ENCODE measurements at places on chromosomes 4 and X.

DNA sequence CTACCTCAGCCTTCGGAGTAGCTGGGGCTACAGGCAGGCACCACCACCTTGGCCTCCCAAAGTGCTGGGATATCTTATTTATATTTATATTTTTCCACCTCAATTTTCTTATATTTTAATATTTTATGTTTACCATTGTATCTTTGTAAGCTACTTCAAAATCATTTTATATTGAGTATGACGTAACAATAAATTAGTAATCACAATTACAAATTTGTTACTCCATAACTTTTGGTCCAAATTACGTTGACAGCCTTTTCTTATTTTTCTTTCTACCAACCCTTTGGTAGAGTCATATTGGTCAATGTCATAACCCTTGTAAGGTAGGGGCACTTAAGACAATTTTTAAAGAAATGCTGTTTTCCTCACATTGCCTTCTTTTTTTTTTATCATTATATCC lies 104.0 kb upstream of the H2AZ1 start:
- no peak for DNase-seq

GRCh38 chr4:182449186-182449929 lies 206.2 kb downstream of the TENM3 start:
- no peak for DNase-seq

GRCh38 chr4:54120518-54120917 lies 20.6 kb downstream of the GSX2 start:
- no peak for DNase-seq

DNA sequence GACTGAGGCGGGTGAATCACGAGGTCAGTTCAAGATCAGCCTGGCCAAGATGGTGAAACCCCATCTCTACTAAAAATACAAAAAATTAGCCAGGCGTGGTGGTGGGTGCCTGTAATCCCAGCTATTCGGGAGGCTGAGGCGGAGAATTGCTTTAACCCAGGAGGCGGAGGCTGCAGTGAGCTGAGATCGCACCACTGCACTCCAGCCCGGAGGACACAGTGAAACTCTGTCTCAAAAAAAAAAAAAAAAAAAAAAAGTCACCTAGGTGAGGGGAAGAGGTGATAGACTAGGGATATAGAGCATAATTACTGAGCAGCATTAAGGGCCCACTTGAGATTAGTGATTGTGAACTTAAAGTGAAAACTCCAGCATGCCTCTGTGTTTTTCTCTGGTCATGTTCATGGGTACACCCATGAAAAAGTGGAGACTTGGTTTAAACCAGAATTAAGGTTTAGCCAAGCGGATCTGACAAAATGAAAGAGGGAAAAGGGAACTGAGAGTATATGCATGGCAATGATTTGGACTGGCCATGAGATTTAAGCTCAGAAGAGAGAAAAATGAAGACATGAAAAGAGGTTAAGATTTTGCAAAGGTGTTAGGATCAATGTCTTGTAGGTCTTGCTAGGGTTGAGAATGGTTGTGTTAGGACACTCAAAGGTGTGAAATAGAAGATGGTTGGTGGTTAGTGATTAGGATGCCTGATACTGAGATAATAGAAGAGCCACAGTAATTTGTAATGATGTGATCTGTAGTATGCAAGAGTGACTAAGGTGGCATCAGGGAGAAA lies 105.0 kb downstream of the RAB28 start:
- no peak for DNase-seq

DNA sequence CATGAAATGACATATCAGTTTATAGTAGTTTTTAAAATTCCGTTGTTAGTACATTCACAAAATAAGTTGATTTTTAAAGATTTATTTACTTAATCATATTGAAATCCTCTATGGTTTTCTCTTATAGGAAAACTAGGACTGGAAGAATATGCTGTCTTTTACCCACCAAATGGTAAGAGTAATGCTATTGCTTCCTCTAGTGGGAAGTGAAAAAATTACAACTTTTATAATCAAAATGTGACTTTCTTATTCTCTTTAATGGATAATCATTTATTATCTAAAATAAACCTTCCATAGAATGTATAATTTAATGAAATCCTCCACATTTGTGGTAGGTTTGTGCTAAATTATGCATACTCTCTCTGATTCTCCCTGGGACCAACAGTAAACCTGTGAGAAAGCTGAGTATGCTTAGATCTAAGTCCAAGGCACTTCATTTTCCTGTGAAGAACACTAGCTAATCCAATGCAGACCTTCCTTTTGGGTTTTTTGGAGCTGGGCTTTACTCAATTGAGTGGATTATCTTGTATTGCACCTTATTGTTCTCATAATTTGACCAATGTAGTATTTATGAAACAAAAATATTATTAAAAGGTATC lies 136.2 kb downstream of the TBC1D19 start:
- no peak for DNase-seq

- no peak for DNase-seq
Observed at GRCh38 chrX:69323786-69324720, 158.8 kb upstream of the PJA1 start.

DNA sequence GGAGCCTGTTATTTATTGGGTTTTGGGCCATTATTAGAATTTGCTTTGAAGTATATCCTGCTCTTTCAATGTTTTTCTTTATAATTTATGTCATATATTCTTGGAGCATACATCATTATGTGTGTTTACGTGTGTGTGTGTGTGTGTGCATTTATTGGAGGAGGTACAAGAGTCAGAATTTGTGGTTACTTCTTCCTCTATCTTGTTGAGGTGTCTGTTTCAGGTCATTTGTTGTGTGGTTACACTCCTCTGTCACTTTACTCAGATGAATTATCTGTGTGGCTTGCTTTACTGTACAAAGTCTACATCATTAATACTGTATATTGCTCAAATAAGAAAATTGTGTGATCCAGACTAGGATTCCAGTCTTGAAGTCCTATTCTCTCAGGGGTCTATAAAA lies 1957.4 kb upstream of the TENM3 start:
- no peak for DNase-seq

GRCh38 chr4:61312526-61312925 lies 112.4 kb downstream of the ADGRL3 start:
- DNase-seq = no peak

- DNase-seq = no peak
Observed at GRCh38 chr4:88995874-88996273, 61.1 kb downstream of the FAM13A start.

DNA sequence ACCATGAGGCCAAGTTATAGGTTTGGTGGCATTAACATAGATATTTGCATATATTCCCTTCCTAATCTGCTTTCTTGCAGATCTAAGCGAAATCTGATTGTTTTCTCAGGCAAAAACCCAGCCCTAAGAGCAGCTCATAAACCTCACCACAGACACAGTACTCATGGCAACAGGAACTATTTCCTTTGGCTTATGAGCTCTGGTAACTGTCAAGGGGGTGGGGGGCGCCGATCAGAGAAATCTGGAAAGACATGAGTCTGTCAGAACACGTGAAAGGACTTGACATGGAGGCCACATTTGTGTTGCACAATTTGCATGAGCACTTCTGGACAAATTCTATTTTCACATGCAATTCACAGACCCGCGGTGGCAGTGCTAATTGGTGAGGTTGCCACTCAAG lies 83.7 kb downstream of the MGST2 start:
- DNase-seq = no peak

DNA sequence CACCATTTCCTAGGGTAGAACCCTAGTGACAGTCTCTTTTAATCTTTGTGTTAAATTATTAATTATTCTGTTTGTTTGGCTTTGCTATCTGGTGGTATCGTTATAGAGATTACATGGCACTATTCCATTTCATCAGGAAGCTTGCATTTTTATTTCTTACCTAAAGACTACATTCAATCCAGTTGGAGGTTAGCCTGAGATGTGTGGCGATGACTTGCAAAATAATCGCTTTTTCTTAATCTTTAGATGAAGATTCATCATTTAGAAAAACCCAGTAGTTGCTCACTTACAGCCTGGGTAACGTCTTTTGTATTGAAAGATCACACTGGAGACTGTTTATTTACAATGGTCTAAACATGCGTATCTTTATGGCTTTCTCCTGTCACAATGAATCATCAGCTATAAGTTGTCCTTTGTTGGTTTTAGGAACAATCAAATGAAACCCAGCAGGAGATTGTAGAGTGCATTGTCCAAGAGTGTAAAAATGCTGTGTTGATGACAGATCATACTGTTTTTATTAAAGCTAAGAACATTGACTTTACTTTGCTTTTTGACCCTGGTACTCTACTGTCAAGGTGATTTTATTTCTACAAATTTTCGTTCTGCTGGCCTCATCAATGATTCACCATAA lies 281.7 kb upstream of the PITX2 start:
- DNase-seq = no peak

- no peak for DNase-seq
Observed at GRCh38 chrX:1322393-1322792, 14.2 kb upstream of the IL3RA start.

DNA sequence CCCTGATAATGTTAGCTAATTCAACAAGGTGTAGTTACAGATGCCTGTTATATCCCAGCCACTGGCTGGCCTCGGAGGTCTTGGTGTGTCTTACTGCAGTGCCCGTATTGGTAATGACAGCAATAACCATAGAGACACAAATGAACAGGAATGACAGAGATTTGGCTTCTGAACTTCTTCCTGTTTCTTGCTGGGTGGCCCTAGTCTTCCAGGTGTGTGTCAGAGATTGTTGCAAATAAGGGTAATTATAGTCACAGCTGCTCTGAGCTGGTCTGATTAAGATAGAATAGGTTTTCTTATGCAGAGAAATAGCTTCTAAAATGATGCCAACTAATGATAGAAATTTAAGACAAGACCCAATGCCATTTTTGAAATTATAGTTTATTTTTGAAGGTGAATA lies 64.1 kb upstream of the MAD2L1 start:
- DNase-seq = no peak

GRCh38 chrX:27307546-27307945 lies 155.6 kb downstream of the PPP4R3C start:
- DNase-seq = no peak

DNA sequence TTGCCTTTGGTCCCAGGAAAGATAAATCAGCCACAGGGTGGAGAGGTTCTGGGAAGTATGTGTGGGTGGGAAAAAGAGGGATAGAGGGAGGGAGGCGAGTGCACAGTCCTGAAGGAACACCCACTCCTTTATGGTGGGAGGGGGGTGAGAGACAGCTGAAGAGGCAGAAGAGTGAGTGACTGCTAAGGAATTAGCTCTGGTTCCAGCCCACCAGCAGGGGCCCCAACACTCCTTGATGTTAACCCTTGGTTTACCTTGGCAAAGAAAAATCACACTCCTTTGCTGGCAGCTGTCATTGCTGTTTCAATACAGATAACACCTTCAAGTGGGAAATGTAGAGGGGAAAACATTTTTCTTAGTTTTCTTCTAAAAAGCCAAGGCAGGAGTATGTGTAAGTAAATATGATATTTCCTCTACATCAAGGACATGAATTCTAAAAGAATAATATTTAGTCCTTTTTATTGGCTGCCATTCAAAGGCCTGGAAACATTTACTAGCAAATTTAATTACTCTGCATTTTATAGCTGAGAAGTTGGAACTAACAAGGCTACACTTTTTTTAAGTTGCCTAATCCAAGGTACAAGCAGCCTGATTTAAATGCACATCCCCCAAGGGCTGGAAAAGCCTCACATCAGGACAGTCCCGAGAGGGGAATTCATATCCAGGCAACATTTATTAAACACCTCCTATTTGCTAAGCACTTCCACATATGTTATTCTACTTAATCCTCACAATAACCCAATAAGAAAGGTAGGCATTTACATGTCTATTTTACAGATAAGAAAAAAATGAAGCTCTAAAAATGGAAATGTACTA lies 81.7 kb downstream of the HS6ST2 start:
- DNase-seq = no peak

- DNase-seq = no peak
Observed at GRCh38 chr4:8122746-8123145, 35.9 kb downstream of the ABLIM2 start.

DNA sequence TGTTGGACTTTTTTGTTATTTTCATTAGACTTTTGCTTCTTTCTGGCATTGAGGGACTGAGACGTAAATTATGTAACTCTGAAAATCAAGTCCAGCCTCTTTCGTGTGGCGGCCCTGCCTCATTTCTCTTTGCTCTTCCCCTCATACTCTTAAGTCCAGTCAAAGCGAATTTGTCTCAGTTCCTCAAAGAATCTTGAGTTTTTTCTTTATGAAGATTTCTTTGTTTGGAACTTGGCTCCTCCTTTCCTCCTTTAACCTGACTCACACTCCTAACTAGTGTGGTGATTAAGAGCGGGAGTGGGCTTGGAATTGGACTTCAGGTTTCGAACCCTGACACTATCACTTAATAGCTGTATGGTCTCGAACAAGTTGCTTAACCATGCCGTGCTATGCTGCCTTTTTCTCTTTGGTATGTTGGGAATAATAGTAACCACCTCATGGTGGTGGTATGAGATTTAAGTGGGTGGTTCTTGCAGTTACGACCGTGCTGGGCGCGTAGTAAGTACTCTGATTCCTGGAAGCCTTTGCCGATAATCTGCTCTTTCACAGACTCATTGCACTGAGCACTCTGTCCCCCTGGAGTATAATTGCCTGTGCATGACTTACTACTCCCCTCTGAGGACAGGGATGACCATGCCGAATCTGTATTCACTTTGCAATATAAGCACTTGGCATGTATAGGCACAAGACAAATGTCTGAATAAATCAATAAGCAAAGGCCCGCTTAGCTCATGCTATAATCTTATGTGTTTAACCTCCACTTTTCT lies 19.1 kb downstream of the FNIP2 start:
- DNase-seq = no peak

GRCh38 chr4:6086846-6087245 lies 68.6 kb upstream of the C4orf50 start:
- no peak for DNase-seq

DNA sequence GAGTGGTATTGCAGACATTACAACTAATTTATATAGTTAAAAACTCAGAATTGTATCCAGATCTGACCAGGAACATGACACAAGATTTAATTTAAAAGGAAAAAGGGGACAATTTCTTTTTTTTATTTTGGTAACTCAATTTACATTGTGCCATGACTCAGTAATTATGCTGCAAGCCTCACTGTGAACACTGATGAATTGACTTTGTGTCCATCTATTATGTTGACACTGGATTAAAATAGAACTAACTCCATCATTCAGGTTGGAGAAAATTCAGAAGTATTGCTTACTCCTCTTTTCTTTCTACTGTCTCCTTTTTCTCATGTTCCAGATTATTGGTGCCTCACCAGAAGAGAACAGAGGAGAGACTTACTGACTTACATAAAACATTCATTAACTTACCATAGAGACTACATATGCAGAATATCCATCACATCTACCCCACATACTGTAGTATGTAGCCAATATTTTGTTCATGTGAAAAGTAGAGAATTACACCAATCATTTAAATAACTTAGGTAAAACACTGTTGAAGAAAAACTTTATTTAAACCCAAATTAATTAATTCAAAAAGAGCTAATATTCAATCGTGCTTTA lies 15.8 kb upstream of the LEF1 start:
- DNase-seq = no peak

DNA sequence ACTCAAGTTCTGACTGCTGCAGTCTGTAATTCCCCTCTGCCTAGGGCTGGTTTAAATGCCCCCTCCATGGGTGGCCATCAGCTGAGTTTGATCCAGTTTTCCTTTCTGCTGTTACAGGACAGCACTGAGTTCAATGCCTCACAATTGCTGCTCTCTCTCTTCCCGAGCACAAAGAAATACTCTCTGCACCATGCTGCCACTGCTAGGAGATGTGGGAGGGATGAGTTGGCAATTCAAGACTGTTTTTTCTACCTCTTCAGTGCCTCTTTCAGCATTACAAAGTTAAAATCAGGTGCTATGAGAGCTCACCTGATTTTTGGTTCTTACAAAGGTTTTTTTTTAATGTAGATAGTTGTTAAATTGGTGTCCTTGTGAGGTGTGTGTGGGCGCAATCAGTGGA lies 24.3 kb downstream of the CYSLTR1 start:
- no peak for DNase-seq

- DNase-seq = no peak
Observed at GRCh38 chr4:100098681-100099080, 91.6 kb downstream of the DDIT4L start.

- DNase-seq = no peak
Observed at GRCh38 chr4:26223155-26223554, 97.7 kb upstream of the RBPJ start.

Measured in CD4-positive, CD25-positive, alpha-beta regulatory T cell (primary cell).